HS-27A (cell line): ENCODE measurements at places on chromosomes 5 and 9.
A peak's percentile ranks its signal among the peaks of the same experiment; 100 is the strongest.

- DNase-seq, result no peak
Measured at GRCh38 chr5:179115307-179115706, 55.1 kb downstream of the ZNF354C start.

DNA sequence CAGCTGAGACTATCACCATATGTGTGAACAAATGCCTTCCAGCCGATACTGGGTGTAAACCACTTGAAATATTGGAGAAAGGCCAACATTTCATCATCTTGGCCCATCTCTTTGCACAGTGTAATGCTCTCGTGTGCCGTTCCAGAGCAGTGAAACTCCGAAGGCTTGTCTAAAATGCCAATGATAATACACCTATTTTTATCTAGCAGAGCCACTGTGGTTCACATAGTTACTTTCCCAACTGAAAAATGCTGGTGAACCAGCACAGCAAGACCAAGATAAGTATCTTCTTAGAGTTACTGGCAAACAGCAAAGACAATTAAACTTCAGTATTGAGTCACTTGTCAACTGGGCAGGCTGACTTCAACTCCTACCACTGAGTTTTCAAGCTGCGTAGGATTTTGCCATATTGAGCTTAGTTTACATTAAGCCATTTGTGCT, 379.9 kb upstream of the ACTBL2 start:
- DNase-seq, result no peak

DNA sequence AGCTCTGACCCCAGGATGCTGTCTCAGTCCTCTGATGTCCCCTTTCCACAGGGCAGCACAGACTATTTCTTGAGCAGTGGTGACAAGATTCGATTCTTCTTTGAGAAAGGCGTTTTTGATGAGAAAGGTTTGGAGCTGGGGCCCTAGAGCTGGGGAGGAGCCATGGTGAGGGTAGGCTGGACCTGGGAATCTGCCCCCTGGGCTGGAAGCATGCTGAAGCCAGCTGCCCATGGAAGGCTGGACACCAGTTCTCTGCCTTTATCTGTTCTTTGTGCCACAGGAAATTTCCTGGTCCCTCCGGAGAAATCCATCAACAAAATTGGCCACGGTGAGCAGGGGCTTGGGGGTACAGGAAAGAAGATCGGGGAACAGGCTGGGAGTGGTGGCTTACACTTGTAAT, 12.9 kb downstream of the PHYHD1 start:
- DNase-seq, result no peak

DNA sequence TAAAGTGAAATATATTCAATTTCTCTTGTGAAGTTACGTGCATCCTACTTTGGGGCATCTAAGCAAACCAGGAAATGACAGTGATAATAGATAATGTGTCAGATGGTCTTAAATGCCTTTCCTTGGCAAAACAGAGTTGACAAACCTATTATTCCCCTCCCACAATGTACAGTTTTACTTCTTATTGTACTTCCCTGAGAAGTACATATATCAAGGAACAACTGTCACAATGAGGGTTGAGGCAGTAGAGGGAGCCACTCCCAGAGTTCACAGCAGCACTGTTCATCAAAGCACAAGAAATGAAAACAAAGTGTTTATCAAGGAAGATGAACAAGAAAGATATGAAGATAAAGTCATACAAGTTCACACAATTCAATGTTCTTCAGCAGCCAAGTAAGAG, 41.1 kb downstream of the ELAVL2 start:
- DNase-seq, result no peak

GRCh38 chr9:100473276-100474081, 530 bp downstream of the TMEFF1 start:
- no peak for DNase-seq

DNA sequence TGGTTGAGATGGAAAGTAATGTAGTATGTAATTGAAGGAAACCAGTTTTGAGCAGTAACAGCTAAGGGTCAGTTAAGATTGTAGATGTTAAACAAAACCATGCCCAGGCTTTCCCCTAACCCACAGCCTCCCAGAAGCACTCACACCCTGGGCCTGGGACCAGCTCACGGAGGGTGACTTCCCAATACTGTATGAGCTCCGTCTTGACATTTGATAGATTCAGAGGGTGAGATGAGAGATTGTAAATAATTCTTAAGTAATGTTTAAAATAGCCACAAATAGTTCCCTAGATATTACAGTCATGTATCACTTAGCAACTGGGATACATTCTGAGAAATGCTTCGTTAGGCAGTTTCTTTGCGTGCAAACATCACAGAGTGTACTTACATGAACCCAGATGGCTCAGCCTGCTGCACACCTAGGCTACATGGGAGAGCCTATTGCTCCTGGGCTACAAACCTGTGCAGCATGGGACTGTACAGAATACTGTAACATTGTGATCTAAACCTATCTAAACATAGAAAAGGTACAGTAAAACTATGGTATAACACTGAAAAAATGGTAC, 140.7 kb downstream of the FANCC start:
- DNase-seq, result no peak

- DNase-seq, result no peak
Measured at GRCh38 chr5:106474066-106474465, 1196.7 kb downstream of the EFNA5 start.

GRCh38 chr5:96752341-96753016, 55.3 kb downstream of the ERAP1 start:
- peak; percentile 3 for DNase-seq

DNA sequence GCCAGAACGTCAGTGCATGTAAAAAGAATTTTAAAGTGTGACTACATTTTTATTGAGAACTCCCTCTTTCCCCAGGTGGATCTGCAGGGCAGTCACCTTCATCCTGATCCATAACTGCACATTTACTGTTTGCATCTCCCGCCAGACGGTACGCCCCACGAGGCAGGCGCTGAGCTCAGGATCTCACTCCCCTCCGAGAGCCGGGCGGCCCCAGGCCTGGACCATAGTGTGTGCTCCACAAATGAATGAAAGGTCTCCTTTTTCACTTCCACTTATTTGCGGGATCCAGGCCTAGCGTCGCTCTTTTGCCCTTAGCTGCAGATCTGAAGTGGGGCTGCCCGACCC, 378 bp downstream of the DROSHA start:
- no peak for DNase-seq

DNA sequence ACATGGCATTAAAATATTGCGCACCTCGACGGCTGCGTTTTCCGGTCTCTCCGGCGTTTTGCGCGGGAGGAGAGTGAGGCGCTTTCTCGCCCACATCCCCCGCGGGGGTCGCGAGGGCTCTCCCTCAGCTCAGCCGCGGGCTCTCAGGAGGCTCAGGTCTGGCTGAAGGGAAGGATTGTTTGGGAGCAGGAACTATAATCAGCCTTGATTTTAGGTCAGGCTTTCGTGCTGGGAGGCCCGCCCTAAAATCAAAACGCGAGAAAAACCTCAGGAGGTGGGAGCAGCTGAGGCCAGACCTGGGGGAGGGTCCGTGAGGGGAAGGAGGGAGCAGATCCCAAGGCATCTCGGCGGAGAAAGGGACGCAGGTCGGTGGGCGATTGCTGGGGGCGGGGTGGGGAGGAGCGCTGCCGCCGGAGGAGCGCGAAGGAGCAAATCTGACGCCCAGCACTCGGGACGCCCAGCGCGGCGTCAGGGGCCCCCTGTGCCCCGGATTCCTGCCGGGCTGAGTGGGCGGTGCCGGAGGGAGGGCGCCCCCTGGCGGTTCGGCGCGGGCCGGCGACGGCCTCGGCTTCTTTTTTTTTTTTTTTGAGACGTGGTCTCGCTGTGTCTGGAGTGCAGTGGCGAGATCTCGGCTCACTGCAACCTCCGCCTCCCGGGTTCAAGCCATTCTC, 18.7 kb upstream of the RNF130 start:
- DNase-seq, result no peak

GRCh38 chr9:27460226-27461023, 63.7 kb upstream of the IFNK start:
- DNase-seq, result no peak

DNA sequence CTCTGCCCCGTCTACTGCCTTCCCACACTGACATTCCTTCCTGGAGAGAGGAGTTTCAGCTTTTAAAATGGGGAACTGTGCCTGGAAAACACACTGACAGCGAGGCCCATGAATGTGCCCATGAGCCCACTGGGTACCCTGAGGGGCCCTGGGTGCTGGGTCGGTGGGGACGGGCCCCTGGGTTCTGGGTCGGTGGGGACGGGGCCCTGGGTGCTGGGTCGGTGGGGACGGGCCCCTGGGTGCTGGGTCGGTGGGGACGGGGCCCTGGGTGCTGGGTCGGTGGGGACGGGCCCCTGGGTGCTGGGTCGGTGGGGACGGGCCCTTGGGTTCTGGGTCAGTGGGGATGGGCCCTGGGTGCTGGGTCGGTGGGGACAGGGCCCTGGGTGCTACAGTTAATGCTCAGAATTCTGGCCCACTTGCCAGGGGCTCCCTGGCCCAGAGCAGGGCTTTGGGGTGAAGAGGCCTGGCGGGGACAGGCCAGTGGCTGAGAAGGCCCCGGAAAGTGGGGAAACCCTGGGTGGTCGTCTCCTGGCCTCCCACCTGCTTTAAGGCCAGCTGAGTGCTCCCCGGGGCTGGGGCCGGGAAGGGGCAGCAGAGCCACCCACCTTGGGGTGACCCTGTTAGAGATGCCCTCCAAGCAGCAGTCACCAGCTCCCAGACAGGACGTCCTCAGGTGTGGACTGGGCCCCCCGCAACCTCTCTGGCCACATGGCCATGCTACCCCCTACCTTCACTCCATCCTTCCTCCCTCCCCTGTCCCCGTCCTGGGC, 2.5 kb downstream of the GPSM1 start:
- DNase-seq, result no peak

DNA sequence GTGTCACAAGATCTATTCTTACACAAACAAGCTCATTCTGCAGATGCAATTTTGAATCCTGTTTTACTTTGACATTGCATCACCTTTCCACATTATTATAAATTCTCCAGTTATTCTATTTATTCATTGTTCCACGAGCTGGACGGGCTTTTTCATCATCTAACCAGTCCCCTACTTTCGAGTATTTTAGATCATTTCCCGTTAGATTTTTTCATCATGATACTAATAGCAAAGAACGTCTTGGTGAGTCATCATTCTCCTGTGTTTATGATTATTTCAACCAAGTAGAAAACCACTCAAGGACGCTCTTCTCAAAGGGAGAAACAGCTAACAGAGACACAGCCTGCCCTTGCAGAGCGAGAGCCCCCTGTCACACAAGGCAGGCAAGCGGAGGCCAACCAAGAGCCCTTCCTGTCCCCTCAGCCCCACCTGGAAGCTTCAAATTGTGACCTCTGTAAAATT, 15.1 kb downstream of the BBLN start:
- DNase-seq, result no peak

- no peak for DNase-seq
Measured at GRCh38 chr9:22383718-22384117, 62.9 kb upstream of the DMRTA1 start.

DNA sequence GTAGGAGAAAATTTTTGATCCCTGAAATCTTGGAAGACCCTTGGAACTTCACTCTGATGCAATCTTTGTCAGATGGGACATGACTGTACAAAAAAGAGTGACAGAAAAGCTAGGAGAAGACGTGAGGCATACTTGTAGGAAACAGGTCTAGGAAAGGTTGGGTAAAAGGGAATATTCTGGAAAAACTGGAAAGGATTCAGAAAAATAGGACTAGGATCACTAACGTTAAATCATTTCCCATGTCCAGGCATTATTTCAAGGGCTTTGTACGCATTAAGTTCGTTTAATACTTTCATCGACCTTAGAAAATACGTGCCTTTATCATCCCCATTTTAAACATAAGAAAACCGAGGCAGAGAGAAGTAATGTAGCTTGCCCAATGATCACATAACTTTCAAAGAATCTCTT, 2.9 kb downstream of the ALDH1A1 start:
- DNase-seq, result no peak

- DNase-seq, result no peak
Measured at GRCh38 chr9:127252410-127253318, 11.9 kb upstream of the GARNL3 start.

- DNase-seq, result no peak
Measured at GRCh38 chr5:69512740-69513260, 20.2 kb downstream of the OCLN start.

- DNase-seq, result no peak
Measured at GRCh38 chr9:127767410-127767809, 11.1 kb downstream of the SH2D3C start.

DNA sequence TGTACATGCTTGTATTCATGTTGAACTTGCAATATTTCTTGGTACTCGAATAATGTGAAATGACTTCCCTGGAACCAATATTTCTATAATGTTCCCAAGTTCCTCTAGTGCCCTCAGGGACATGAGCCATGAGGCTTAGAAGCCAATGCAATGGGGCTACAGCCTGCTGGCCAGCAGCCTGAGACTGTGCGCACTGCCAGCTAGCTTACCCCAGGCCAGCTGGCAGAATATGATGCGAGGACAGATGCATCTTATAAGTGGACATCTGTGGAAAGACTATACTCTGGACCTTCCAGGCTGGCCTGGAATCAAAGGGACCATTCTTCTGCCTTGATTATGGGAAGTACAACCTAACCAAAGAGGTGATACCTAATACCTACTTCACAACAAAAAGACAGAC, 1862.0 kb upstream of the ACO1 start:
- DNase-seq, result no peak

GRCh38 chr5:58066557-58066956, 393.3 kb downstream of the PLK2 start:
- no peak for DNase-seq

GRCh38 chr9:97564291-97565175, 63.1 kb downstream of the TMOD1 start:
- peak; percentile 31 for DNase-seq

- DNase-seq, result no peak
Measured at GRCh38 chr5:80959768-80960442, at the start of gene RASGRF2. Gene RASGRF2 (plus strand): TSS chr5:80960363. CDS start chr5:80960739, 376 bp downstream.

GRCh38 chr5:107531308-107531707, 139.4 kb downstream of the EFNA5 start:
- DNase-seq, result no peak

GRCh38 chr9:20511686-20512085, 110.6 kb downstream of the MLLT3 start:
- no peak for DNase-seq

DNA sequence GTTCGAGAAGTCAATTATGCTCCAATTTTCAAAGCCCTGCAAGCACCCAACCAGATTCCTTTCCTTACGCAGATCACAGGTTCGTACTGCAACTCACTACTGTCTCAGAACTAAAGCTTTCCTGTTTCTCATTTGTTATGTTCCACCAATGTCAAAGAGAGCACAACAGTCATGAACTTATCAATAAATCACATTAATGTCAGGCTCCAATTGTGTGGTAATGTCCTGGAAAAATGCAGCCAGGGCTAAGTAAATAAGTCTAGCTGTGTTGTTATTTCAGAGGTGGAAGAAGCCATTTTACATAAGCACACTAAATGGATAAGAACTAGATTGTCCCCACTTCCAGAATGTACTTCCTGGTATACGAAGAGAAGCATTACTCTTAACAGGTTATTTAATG, 488.6 kb upstream of the PTGER4 start:
- DNase-seq, result no peak

DNA sequence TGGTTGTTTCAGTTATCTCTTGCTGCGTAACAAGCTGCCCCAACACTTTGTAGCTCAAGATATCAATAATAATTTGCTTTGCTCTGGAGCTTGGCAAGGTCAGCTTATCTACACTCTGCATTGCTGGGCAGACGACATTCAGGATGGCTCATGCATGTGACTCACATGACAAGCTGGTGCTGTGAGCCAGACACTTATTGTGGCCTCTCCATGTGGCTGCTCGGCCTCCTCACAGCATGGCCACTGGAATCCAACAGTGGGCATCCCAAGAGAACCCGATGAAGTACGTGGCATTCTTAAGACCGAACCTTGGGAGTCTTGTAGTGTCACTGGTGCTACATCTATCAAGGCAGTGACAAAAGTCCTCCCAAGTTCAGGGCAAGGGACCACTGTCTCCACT, 94.2 kb upstream of the MVB12B start:
- no peak for DNase-seq
